ENCODE measurements at places on chromosomes 12 and 14.

DNA sequence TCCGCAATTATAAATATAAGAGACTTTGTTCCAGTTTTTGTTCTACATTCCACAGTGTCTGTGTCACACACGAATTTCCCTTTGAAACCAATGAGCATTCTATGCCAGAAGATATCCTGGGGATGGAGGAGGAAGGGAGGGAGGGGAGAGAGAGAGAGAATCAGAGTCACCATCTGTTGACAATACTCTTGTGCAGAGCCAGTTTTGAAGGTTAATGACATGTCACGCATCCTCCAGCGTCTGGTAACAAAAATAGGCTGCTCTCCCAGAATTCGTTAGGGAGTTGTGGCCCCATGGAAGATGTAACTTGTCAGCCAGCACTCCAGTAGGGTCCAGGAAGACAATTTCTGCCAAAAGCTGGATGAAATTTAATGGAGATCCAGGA is 213.5 kb upstream of the KRR1 start:
- no peak for DNase-seq

DNA sequence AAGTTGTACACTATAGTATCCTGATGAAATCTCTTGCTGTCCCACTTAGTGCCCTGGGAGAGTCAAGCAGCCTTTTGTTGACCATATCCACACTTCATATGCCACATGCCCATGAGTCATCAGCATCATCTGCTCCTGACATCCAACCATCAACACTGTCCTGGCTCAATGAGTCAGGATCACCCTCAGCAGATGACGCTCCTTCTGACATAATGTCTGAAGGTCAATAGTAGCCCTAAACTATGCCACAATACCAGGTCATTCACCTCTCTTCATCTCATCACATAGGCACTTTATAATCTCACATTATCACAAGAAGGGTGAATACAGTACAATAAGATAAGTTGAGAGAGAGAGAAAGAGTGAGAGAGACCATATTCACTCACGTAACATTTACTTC is 369.0 kb upstream of the FAR2 start:
- DNase-seq, result no peak

GRCh38 chr14:21092273-21093011 is 6.0 kb downstream of the ZNF219 start:
- peak; percentile 97 for DNase-seq

- DNase-seq, result no peak
Measured at GRCh38 chr12:76943008-76943407, 64.2 kb upstream of the CSRP2 start.

DNA sequence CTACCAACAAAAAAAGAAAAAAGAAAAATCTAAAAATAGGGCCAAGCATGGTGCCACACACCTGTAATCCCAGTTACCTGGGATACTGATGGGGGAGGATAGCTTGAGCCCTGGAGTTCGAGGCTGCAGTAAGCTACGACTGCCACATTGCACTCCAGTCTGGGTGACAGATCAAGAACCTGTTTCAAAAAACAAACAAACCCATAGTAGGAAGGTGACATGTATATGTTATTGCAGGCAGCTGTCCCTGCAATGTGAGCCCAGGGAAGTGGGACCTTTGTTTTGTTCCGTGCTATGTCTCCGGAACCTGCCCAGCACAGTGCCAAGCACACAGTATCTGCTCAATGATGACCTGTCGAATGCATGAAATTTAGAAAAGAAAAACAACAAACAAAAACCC is 37.2 kb upstream of the YY1 start:
- no peak for DNase-seq

GRCh38 chr14:24321212-24321975 is 10.1 kb downstream of the LTB4R start:
- DNase-seq, result no peak

GRCh38 chr14:33762161-33762851 is 188.6 kb downstream of the EGLN3 start:
- DNase-seq, result no peak

DNA sequence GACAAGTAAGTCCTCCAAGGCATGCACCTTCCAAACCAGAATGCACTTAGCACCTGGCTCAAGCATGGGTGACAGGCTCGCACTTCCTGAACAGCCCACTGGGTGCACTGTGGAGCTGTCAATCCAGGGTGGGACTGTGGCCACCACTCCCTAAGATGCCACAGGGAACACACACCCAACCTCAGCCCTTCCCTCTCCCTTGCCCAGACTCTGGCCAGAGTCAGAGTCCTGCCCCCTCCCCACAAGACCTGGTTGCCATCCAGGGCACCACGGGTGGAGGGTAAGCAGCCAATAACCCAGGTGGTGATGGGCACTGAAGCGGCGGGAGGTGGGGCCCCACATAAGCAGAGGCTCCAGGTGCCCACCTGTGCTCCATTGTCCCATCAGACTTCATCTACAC is 160.6 kb downstream of the MYRFL start:
- DNase-seq, result no peak

DNA sequence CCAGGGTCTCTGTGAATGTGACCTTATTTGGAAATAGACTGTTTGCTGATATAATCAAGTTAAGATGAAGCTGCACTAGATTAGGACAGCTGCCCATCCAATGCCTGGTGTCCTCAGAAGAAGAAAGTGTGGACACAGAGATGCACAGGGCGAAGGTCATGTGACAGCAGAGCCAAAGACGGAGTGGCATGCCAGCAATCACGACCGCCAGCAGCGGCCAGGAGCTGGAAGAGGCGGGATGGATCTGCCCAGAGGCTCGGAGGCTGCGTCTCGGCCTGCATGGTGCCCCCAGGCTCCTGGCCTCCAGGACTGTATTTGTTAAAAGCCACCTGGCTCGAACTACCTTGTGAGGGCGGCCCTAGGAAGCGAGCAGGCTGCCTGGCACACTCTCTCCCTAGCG is 76.5 kb downstream of the RFLNA start:
- DNase-seq, result no peak

GRCh38 chr12:23753628-23754365 is 195.7 kb downstream of the SOX5 start:
- no peak for DNase-seq

- DNase-seq, result peak; percentile 51
Measured at GRCh38 chr14:105878554-105878953, 352.2 kb downstream of the TMEM121 start.

DNA sequence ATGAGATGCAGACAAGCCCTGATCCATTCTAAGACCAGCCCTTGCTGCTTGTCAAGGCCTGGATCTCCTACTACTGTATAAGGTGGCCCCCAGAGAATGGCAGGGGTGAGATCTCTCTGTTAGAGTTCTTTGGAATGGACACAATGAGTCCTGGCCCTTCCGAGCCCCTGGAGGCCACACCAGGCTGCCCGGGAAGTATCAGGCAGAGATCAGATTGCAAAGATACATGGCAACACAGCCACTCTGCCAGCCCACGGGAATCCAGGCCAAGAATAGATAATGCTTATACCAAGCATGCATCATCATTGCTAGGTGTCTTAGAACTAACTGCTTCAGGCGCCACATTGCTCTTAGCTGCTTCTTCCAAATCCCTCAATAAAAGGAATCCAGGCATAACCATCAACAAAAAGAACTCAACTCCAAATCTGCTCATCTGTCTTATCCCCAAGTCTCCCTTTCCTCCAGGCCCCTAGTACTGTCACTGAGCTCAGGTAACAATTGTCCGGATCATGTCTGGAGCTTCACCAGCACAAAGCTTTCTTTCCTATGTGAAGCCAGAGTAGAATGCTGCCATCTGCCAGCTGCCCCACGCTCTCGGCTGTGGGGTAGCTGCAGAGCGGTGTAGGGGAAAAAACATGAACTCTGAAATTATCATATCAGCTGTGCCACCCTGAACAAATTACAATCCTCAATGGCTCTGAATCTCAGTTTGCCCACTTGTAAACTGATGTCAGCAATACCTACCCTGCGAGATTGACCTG is 5.5 kb upstream of the VASH1 start:
- DNase-seq, result no peak

GRCh38 chr12:95607642-95608041 is 56.4 kb upstream of the USP44 start:
- no peak for DNase-seq

DNA sequence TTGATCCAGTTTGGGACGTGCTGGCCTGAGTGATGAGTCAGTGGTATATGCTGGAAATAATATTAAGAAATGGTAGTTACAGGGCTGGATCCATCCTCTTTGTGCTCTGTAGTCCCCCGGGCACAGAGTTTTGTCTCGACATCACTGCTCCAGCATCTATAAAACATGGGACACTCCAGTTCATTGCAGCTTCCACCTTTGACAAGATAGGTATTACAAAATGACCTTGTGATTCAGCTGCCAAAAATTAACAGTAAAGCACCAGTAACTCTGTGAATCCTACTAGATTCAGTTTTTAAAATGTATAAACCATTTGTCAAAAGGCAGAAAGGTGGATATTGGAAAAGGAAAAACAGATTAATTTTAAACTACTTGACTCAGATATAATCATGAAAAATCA is 14.6 kb upstream of the GNG2 start:
- DNase-seq, result no peak
